Mesothelial cell of epicardium (in vitro differentiated cells): ENCODE measurements at places on chromosomes 7 and 10. TPM values are rescaled to one million over a fixed set of nuclear protein-coding genes. Genes with fewer than 3 reads are reported as not detected.
A peak's percentile ranks its signal among the peaks of the same experiment; 100 is the strongest.

GRCh38 chr7:81120803-81121202, 202.0 kb upstream of the SEMA3C start:
- H3K4me1 ChIP-seq, result peaks cover 16% of the 10 kb centered on the region
- no peak overlapping the region for H3K4me3 ChIP-seq
- no peaks in the 10 kb centered on the region for H3K27me3 ChIP-seq
- DNase-seq, result no peak

DNA sequence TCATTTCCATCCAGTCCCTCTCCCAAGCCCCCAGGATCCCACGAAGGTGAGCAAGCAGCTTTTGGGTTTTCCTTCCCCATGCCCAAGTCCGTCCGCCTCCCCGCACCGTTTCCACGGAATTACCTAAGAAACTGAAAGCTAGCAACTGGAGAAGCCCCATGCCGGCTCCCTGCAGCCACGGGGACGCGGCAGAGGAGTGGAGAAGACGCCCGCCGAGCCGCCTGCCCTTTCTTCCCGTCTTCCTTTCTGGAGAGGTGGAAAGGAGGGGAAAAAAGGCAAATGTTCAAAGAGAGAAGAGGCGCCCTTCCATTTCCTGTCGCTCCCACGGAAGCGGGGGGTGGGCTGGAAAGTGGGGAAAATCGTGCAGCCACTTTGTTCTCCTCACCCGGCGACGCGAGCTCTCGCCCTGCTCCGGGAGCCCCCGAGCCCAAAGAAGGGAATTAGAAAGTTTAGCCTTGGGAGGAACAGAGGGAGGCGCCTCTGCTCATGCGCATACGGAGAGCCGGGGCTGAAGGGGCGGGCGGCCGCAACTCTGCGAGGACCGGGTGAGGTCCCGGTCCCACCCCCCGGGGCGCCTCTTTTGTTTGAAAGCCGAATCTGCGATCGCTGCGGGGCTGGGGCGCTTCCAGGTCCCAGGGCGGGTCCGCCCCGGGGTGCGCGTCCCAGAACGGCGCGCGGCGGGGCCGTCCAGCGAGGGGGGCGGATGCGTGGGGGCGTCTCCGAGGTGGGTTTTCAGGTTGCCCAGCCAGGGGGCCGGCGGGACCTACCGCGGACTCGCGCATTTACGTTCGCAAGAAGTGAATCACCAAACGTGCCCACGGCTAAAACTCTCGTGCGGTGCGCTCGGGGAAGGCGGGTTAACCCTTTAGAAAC, at the start of gene LAMB1:
Gene LAMB1, minus strand, starts transcription at position 436 of the 873 bp plus-strand sequence. Its CDS starts 276 bp downstream, at position 160.
- H3K4me1 ChIP-seq, result peaks cover 59% of the 10 kb centered on the region
- peak within 1 kb of the TSS; percentile 85 for H3K4me3 ChIP-seq
- peak within 1 kb of the TSS; percentile 95 for H3K27ac ChIP-seq
- peak; percentile 80 for DNase-seq
- no peaks in the 10 kb centered on the region for H3K27me3 ChIP-seq

- H3K27ac ChIP-seq, result peak overlapping the region; percentile 100
- no peaks in the 10 kb centered on the region for H3K27me3 ChIP-seq
- no peak for DNase-seq
These were observed 17.0 kb upstream of the TRIM8 start for GRCh38 chr10:102627291-102627735.

- H3K36me3 ChIP-seq, result no peaks in the 10 kb centered on the region
- H3K4me1 ChIP-seq, result peaks cover 34% of the 10 kb centered on the region
- no peak for DNase-seq
- H3K4me3 ChIP-seq, result no peak overlapping the region
These were observed 446.2 kb upstream of the MGMT start for GRCh38 chr10:129020651-129021330.

DNA sequence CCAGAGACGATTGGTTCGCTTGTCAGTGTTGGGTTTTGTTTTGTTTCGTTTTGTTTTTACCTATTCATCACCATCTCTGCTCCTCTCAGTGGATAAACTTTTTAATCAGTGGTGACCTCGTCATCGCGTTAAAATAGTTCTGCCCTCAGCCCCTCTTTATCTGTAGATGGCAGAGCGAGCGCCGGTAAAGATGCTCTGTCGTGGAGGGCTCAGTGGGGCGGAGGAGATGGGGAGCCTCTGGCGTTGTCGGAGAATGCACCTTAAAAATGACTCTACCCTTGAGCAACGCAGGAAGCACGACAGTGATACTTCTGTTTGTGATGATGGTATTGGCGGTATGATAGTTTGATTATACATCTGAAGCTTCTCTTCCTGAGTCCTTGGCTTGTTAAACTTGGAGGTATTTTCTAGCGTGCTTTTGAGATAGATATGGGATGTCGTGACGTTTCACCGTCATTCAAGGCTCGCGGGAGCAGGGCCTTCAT, 554 bp downstream of the CSGALNACT2 start:
- peak overlapping the region; percentile 97 for H3K27ac ChIP-seq
- no peaks in the 10 kb centered on the region for H3K36me3 ChIP-seq
- DNase-seq, result no peak
- no peaks in the 10 kb centered on the region for H3K27me3 ChIP-seq
- H3K4me3 ChIP-seq, result peak overlapping the region; percentile 90
- peaks cover 20% of the 10 kb centered on the region for H3K4me1 ChIP-seq

- H3K4me3 ChIP-seq, result peak overlapping the region; percentile 2
- H3K36me3 ChIP-seq, result no peaks in the 10 kb centered on the region
- no peaks in the 10 kb centered on the region for H3K27me3 ChIP-seq
- DNase-seq, result no peak
- peak overlapping the region; percentile 88 for H3K27ac ChIP-seq
- H3K4me1 ChIP-seq, result no peaks in the 10 kb centered on the region
These were observed 424.3 kb downstream of the KIF20B start for GRCh38 chr10:90125456-90126255.

DNA sequence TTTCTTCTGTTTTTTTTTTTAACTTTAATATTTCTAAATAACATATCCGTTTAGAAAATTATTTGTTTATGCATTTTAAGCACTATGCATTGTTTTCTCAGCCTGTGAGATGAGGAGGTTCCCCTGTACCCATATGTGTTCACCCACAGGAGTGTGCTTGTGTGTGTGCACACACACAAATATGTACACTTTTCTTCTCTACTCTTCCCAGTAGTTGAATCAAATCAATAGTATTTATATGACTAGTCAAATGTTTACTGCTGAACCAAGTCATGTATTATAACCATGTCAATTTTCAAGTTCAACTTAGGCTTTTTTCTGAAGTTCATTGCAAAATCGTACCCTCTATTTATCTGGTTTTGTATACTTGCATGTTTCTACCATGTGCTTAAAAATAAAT, 37.3 kb downstream of the HDAC9 start:
- H3K4me3 ChIP-seq, result no peak overlapping the region
- no peak overlapping the region for H3K27ac ChIP-seq
- no peaks in the 10 kb centered on the region for H3K36me3 ChIP-seq
- peaks cover 4% of the 10 kb centered on the region for H3K4me1 ChIP-seq
- no peak for DNase-seq

- no peaks in the 10 kb centered on the region for H3K27me3 ChIP-seq
- no peaks in the 10 kb centered on the region for H3K4me1 ChIP-seq
- no peak for DNase-seq
- no peak overlapping the region for H3K4me3 ChIP-seq
These were observed 18.9 kb upstream of the ZNF212 start for GRCh38 chr7:149220534-149220933.

DNA sequence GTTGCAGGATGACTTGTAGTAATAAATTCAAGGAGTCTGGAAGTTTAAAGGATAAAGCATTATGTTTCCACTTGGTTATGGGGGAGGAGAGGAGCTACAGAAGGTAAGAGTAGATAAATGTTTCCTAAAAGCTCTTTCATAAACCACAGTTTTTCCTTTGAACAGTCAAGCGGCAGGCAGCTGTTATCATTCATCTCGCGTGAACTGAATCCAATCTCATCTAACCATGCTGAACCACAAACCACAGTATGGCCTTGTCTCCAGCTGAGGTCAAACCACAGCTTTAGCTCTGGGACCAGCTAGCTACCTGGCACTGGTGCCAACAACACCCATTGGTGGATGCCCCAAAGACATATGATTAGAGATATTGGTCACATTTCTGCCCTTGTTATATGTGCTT, 63.3 kb downstream of the NOC3L start:
- no peak for DNase-seq
- H3K4me3 ChIP-seq, result no peak overlapping the region
- no peaks in the 10 kb centered on the region for H3K27me3 ChIP-seq
- no peak overlapping the region for H3K27ac ChIP-seq
- no peaks in the 10 kb centered on the region for H3K36me3 ChIP-seq

PRF1 gene
- 0.13 to 0.20 TPM in 2 of 3 replicates, not detected in the other for total RNA-seq

DNA sequence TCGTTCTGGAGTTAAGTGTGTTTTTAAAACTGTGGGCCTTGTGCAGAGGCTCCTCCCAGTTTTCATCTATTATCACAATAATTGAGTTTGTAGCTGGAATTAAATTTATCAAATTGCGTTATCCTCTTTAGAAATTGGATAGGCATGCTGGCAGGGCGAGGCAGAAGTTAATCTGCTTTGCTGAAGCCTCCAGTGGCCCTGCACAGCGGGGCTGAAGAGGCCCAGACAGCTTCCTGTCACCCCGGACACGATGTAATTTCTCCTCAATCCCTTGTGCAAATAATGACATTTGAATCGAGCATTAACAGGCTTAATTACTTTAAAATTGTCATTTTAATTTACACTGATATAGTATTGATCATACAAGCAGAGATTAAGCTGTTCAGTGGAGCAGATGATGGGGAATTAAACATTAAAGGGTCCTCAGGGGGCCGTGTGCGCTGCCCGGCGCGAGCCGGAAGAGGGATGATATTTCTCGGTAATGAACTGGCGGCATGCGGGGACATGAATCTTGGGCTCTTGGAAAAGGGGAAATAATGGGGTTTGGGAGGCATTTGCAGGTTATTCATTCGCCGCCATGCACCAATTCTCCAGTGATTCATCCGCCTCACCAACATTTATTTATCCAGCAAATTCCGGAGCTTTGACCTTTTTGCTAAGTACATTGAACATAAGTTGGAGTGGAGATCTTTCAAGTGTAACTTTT, 118.5 kb downstream of the NKX6-2 start:
- no peak overlapping the region for H3K27ac ChIP-seq
- DNase-seq, result no peak
- no peak overlapping the region for H3K4me3 ChIP-seq
- H3K4me1 ChIP-seq, result peaks cover 2% of the 10 kb centered on the region
- peaks cover 12% of the 10 kb centered on the region for H3K36me3 ChIP-seq
- no peaks in the 10 kb centered on the region for H3K27me3 ChIP-seq
